ENCODE measurements at places on chromosomes 5 and 9.

DNA sequence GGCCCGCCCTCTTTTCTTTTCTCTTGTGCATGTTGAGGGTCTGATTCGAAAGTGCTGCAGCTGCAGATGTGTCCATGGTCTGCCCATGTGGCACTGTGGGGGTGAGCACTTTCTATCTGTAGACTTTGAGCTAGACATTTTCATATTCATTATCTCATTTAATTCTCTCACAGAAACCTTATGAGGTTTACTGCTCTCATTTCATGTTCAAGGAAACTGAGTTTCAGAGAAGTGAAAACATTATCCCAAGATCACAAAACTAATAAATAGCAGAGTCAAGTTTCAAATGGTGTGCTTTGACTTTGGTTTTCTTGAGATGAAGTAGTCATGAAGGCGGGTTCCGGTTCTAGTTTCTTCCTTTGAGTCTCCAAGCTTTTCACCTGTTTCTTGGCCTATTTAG is 536.5 kb upstream of the ZNF462 start:
- no peak for DNase-seq

GRCh38 chr9:137123468-137123837 is 8.9 kb upstream of the DPP7 start:
- no peak for DNase-seq

- no peak for DNase-seq
Measured at GRCh38 chr9:116468793-116469527, 218.1 kb upstream of the TRIM32 start.

- no peak for DNase-seq
Measured at GRCh38 chr9:84670138-84671041, 861 bp downstream of the NTRK2 start.

- DNase-seq: no peak
Measured at GRCh38 chr5:78930721-78931120, 54.4 kb downstream of the ARSB start.

- DNase-seq: no peak
Measured at GRCh38 chr5:150073086-150073625, 13.2 kb downstream of the CSF1R start.

DNA sequence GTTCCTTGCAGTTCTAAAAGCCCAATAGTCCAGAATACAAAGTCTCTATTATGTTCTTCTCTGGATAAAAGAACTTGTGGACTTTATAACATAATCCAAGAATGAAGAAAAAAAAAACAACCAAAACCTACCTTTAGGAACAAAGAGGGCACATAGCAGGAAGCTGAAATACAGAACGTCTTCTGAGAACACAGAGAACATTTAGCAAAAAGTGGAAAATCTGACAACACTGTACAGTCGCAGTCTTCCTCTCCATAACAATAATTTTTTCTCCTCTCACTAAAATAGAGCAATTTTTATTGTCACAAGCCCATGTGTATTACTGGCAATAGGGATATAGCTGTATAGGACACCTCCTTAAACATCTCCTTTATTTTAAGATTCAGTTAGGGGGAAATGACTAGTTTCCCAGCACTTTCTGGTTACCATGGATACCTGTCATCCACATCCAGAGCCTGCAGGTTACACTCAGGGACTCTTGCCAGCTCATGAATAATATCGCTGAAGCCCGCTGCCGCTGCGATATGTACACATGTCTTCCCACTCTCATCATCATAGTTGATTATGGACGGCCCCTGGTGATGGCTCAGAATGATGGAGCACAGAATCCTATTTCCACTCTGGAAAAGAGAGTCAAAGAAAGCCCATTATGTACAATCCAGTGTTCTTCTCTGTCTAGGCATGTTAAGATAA is 106.5 kb downstream of the ANKRD55 start:
- no peak for DNase-seq

GRCh38 chr5:178229861-178230260 is 2.7 kb downstream of the PHYKPL start:
- no peak for DNase-seq

DNA sequence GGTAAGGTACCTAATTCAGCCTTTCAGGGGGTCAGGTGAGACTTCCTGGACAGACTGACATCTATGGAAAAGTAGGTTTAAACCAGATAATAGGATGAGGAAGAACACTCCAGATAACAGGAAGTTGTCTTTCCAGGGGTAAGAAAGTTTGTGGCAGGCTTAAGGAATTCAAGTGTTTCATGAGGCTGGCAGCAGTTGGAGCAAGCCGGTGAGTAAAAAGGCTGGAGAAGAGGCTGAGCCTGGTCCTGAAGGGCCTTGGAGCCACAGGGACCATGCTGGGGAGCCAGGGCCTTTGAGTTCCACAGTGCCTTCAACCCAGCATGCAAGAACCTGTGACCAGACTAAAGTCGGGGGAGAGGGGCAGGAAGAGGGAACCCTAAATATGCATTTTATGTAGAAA is 353.4 kb downstream of the SPOCK1 start:
- DNase-seq: no peak

DNA sequence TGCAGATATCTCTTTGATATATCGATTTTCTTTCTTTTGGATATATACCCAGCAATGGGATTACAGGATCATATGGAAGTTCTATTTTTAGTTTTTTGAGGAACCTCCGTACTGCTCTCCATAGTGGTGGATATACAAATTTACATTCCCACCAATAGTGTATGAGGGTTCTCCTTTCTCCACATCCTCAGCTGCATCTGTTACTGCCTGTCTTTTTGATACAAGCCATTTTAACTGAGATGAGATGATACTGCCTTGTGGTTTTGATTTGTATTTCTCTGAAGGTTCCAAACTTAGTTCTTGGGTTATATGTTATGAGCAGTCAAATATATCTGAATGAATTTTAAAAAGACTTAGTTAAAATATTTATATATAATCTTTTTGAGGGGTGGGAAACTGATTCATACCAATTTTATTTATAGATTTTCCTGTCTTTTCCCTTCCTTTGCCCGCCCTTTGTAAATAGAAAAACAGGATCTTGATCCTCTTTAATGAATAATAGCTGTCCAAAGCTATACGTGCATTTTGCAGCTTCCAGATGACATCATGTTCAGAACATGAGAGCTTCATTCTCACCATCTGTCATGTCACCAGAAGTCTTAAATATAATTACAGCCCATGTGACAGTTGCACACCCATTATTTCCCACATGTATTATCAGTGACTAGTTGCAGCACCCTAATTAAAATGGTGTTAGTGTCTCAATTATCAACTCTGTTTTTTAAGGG is 6.2 kb upstream of the ARHGEF28 start:
- DNase-seq: no peak

GRCh38 chr9:130923611-130924447 is 15.2 kb downstream of the FIBCD1 start:
- no peak for DNase-seq

GRCh38 chr5:180333661-180334060 is 19.5 kb downstream of the GFPT2 start:
- no peak for DNase-seq

DNA sequence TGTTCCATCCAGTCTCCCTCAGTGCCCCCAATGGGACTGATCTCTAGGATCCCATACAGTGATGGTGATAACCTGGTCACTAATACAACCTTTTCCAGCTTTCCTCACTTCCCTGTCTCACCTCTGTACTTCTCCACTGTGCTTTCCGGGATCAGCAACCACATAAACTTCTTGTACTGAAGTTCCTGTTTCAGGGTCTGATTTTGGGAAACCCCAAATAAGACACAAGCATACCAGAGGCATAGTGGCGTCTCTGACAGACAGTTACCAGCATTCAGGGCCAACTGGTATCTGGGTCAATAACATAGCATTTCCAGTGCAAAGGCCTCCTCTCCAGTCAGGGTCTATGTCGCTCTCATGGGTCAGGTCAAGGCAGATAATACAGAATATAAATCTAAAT is 64.3 kb downstream of the GLDC start:
- no peak for DNase-seq

DNA sequence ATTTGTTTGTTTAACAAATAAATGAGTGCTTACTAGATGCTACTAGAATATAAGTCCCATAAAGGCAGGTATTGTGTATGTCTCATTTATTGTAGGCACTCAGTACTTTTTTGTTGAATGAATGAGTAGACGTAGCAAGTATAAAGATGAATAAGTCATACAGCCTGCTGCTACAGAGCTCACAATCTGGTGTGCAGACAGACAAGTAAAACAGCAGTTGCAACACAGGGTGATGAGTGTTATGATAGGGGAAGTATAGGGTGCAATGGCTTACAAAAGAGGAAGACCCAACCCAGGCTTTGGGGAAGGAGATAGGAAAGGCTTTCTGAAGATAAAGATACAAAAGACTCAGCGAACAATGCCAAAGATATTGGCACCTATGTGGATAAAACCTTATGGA is 47.7 kb downstream of the SH3RF2 start:
- no peak for DNase-seq

DNA sequence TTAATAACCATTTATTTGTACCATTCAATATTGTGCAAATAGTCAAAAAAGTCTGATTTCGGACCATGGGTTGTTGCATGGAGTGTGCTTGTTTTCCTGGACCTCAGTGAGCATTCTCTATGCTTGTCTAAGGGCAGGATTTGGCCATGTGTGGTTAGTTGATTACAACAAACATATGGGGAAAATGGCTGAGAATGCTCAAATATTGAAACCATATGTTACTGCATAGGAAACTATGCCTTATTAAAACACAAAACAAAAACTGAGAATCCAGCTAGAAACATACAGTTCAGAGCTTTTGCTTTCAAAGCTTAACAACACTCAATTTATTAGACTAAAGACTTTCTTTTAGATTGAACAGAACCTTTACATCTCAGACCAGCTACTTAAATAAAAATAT is 928.3 kb downstream of the NR2F1-AS1 start:
- DNase-seq: no peak

DNA sequence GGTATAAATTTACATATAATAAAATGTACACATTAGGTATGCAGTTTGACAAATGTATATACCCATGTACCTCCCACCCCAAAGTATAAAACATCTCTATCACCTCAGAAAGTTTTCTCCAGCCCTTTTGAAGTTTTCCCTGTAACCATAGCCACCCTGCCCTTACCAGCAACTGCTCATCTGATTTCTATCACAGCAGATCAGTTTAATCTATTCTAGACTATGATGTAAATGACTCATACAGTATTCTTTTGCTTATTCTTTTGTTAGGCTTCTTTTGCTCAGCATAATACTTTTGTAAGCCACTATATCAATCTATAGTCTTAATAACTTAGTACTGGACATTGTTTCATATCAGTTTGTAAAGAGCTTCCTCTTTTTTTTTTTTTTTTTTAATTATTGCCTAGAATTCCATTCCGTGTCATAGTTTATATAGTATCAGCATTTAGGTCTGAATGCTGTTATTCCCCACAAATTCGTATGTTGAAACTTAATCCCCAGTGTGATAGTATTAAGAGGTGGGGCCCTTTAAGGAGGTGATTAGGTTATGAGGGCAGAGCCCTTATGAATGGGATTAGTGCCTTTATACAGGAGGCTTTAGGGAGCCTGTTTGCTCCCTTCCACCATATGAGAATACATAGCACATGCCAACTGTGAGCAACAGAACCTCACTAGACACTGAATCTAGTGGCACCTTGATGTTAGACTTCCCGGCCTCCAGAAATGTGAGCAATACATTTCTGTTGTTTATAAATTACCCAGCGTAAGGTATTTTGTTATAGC is 20.3 kb downstream of the MELK start:
- DNase-seq: no peak

DNA sequence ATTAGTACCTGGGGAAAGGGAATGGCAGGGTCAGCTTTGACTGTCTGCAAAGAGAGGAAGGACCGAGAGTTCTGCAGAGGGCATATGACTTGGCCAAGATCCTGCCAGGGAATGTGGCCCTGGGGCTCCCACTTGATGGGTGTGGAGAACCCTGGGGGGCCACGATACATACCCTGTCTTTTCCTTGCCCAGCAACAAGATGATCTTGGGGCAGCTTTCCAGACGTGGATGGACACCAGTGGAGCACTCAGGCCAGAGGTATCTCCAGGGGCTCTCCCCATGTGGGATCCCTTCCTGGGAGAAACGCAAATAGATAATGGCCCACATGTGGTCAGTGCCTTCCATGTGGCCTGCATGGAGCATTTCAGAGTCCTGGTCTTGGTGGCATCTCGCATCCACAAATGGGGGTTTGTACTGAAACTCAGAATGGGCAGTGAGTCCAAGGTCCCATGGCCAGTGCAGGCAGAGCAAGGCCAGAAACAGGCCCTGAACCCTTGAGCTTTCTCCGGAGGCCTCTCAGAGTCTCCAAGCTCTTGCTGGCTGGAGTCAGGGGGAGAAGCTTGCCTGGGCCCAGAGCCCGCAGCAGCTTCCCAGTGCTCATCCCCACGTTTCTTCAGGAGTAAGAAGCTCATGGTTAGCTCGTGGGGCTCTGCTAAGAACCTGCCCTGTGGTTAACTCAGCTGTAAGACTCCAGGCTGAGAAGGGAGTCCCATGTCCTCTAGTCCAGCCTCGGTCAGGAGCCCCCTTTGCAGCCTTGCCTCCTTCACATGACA is 18.3 kb upstream of the ORM1 start:
- no peak for DNase-seq

GRCh38 chr9:17437813-17438212 is 141.1 kb upstream of the SH3GL2 start:
- no peak for DNase-seq

DNA sequence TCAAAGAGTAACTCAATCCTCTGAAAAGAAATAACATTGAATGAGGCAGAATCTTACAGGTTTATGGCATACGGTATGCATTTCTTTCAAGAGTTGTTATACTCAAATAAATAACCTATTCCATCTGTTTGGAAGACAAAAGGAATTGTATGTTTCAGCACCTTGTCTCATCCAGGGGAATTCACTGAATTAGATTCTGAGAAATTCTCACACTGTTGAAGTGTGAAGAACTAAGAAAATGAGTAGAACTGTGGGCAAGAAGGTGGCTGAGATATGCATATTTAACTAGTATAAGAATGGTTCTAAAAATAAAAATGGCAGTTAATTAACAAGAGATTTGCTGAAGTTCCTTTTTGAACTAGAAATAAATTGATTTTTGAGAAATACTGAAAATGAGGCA is 279.3 kb upstream of the DAP start:
- DNase-seq: no peak

DNA sequence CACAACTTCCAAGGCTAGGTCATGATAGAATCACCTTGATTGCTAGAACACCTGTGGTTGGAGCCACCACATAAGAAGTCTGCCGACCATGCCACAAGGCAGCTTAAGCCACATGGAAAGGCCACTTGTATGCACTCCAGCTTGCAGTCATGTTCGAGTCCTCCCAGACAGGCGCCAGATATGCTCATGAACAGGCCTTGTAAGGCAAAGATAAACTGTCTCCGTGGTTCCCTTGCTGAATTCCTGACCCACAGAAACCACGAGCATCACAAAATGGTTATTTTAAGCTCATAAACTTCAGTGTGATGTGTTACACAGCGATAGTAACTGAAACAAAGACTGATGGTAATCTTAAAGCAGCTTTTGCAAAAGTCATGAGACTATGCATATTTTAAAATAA is 188.4 kb upstream of the DAPK1 start:
- no peak for DNase-seq

GRCh38 chr9:88957526-88957925 is 33.7 kb upstream of the S1PR3 start:
- no peak for DNase-seq

DNA sequence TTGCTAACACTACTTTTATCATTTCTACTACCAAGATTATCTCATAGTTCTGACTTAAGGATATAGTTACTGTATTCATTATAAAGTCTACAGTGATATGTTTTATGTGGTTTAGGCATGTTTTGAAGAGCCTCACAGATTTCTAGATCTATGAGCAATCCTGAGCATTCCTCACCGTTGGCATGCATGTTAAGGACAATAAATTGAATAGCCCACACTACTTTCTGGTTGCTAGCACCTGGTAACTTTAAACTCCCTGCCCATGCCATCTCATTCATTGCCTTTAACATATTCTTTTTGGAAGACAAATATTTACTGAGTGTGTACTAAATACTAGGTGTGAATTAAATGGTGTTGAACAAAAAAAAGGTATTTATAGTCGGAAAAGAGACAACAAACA is 868.1 kb upstream of the CDH9 start:
- DNase-seq: no peak
